ENCODE measurements at places on chromosomes 6 and 20.
A peak's percentile ranks its signal among the peaks of the same experiment; 100 is the strongest.

- no peak for DNase-seq
Measured at GRCh38 chr20:38143238-38143645, 21.8 kb downstream of the TGM2 start.

- no peak for DNase-seq
Measured at GRCh38 chr6:155628306-155628705, 172.7 kb upstream of the NOX3 start.

DNA sequence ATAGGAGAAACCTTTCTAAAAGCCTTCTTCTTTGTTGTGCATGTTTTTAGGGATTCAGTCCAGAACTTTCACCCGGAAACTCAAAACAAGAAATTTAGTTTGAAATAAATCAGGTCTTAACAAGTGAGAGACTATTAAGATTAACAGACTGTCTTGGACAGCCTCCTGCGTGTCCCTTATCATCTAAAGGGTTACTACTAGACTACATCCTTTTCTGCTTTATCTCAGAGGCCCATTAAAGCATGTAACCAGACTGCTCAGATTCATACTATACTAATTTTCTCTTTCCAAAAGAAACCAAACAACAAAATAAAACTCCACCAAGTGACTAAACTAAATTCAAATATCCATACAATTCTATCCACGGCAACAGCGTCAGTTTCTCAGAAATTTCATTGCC lies 173.8 kb downstream of the GMPR start:
- DNase-seq = no peak

DNA sequence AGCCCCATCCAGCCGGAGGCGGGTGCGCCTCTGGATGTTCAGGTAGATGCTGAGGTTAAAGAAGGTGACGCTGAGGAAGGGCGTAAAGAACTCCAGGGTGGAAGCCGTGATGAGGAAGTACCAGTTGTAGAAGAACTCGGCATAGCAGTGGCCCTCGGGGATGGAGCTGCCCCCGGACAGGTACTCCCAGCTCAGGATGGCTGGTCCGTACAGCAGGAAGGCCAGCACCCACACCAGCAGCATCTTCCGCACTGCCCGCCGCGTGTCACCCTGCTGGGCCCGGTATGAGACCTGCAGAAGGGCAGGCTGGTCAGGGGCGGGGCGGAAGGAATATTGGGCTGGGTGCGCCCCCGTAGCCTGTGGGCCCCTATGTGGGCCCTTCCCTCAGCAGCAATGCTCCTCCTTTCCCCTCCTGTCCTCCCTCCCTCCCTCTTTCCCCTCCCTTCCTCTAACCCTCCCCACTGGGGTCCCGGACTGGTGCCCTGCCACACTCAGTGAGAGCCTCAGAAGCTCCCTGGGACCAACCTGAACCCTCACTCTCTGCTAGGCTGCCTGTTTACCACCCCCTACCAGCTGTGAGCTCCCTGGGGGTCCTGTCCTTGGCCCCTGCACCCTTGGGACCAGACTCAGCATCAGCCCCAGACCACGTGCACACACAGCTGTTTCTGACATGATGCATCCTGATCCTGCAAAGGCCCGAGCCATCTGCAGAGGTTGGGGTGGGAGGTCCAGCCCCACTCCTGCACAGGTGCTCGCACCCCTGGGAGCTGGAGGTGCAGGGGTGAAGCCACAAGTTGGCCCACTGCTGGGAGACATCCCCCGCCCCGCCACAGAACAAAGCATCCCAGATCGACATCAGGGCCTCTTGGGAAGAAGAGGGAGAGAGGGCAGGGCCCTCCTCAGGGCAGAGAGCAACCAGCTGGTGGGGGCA lies 3.2 kb downstream of the HRH3 start:
- no peak for DNase-seq

DNA sequence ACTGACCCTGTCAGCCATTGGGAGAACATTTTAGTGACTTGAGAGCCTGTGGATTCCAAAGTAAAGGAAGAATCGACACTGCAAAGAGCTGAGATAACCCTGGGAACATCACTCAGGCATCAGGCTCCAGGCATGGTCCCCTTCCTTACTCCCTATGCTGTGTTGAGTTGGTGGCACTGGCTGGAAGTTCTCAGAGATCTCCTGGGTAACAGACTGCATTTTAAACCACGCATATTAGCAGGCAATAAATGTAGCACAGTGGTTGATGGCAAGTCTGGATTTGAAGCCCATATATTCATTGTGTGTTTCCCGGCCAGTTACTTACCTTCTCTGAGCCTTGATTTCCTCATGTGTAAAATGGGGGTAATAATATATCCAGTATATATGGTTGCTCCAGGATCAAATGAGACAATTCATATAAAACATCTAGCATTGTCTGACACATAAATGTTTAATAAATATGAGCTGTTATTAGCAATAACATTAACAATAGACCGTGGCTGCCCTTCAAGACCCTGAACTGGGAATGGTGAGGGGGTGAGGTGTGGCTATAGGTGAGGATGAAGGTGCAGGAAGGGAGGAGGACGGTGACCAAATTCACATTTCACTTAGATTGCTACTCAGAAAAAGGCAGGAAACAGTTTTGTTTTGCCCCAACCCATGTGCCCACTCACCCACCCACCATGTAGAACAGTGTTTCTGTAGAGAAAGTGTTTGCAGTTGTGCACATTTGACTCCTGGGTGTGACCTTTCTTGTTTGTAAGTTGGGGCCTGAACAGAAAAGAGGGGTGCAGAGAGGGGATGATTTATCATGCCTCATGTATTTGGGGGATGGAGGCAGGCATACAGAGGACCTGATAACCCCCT lies 2.1 kb downstream of the PLCG1 start:
- no peak for DNase-seq

DNA sequence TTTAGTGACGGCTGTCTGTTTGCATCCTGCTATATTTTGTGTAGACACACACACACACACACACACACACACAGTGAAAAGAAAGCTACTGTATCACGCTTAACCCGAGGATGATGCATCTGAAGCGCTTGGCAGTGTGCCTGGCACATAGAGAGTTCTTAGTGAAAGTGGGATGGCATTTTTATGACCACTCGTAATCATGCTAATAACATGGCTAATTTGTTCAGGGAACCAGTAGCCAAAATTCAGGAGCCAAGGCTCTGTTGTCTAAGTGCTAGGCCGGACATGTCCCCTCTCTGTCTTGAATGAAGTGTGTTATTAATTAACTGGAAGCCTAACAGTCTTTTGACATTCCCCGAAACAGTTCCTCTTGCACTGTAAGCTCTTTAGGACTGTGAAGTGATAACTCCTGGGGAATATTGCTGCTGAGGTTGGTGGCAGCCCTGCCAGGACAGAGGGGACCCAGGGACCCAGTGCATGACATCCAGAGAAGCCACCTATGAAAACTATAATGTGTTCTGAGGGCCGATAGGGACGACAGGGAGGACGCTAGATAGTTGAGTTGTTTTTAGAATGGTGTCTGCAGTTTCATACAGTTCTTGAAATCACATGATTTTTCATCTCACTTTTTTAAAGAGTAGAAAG lies 45.0 kb upstream of the IRF4 start:
- DNase-seq = no peak

- DNase-seq = no peak
Measured at GRCh38 chr20:63220696-63221399, 4.9 kb upstream of the YTHDF1 start.

GRCh38 chr6:84663866-84664265 lies 100.5 kb downstream of the TBX18 start:
- DNase-seq = no peak

DNA sequence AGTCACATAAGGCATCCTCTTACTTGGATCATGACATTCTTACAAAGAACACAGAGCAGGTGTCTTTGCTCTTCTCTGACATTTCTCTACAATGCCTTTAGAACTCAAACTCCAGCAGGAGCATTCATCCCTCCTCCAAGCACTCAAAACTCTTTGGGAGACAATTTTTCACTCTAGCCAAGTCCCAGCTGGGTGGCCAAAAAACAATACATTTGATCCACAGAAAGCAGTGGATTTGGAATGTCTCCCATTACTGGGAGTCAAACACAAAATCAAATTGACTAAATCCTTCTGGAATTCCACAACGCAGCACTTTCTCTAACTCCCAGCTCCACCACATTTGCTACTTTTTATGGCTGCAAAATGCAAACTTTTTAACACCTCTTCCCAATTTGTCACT lies 108.6 kb upstream of the VGLL2 start:
- no peak for DNase-seq

DNA sequence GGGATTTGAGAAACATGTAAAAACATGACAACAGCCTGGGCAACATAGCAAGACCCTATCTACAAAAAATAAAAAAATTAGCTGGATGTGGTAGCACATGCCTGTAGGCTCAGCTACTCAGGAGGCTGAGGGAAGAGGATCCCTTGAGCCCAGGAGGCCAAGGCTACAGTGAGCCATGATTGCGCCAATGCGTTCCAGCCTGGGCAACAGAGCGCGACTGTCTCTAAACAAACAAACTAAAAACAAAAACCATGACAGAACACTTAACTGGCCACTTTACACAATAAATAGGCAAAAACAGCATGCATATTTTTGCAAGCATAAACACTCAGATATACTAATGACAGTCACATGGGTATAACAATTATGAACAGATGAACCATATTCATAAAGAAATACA lies 60.0 kb downstream of the SYTL3 start:
- no peak for DNase-seq

GRCh38 chr6:130376936-130377335 lies 11.1 kb downstream of the TMEM200A start:
- no peak for DNase-seq

- DNase-seq = peak; percentile 92
Measured at GRCh38 chr6:18264219-18264922, at the start of gene DEK. DEK (minus strand) TSS chr6:18264530; CDS start chr6:18263987, 543 bp downstream.

All from RPMI8226 (cell line).